BJ (cell line): ENCODE measurements at places on chromosomes 2 and 18.

DNA sequence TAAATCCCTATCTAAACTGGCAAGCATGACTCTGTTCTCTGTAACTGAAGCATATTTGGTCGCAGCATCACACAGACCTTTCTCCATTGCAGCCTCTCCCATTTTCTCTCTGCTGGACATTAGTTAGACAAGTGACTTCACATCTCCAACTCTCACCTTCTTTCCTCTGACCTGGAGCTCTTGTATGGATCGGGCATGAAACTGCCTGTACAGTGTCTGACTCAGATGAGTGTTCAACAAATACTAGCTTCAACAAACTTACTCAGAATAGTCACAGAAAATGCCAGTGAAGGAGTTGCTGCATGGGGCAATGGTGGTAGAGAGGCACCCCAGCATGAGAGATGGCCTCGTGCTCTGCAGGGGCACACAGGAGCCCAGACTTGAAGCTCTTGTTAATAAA lies 104.7 kb upstream of the COPS8 start:
- no peak for DNase-seq

- no peak for DNase-seq
Observed at GRCh38 chr18:46070232-46070631, 1.8 kb downstream of the PSTPIP2 start.

DNA sequence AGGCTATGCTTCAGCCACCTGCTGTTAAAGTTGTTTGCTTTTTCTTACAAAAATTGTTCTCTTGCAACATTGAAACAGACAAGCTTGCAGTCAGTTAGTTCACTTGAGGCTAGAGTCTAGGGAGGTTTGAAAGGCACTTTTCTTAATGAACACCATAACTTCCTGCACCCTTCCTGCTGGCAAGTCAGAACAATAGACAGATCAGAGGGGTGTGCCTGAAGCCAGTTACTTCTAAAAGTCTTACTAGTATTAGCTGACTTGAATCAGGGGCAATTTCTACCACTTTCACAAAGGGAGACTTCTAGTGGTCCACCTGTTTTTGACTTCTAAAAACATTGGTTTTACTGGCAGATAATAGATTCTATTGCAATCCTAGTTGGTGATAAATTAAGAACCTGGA lies 367.4 kb upstream of the CDH20 start:
- DNase-seq = no peak

DNA sequence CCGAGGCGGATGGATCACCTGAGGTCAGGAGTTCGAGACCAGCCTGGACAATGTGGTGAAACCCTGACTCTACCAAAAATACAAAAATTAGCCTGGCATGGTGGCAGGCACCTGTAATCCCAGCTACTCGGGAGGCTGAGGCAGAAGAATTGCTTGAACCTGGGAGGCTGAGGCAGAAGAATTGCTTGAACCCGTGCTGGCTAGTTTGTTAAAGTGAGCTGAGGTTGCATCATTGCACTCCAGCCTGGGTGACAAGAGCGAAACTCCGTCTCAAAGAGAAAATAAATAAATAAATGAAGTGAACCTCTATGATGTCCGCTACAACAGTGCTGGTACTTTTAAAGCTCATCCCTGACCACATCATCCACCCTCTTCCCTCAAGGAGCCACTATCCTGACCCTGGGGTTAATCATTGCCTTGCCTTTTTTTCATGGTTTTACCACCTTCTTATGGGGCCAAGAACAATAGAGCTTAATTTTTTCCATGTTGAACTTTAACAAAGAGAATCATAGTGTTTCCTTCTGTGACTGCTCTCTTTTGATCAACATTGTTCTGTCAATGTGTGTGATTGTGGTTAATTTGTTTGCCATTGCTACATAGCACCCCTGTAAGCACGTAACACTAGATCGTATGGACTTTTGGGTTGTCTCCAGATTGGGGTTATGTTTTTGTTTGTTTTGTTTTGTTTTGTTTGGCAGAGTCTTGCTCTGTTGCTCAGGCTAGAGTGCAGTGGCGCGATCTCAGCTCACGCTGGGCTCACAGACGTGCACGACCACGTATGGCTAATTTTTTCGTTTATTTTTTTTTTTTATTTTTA lies 17.1 kb upstream of the ATRAID start:
- no peak for DNase-seq

DNA sequence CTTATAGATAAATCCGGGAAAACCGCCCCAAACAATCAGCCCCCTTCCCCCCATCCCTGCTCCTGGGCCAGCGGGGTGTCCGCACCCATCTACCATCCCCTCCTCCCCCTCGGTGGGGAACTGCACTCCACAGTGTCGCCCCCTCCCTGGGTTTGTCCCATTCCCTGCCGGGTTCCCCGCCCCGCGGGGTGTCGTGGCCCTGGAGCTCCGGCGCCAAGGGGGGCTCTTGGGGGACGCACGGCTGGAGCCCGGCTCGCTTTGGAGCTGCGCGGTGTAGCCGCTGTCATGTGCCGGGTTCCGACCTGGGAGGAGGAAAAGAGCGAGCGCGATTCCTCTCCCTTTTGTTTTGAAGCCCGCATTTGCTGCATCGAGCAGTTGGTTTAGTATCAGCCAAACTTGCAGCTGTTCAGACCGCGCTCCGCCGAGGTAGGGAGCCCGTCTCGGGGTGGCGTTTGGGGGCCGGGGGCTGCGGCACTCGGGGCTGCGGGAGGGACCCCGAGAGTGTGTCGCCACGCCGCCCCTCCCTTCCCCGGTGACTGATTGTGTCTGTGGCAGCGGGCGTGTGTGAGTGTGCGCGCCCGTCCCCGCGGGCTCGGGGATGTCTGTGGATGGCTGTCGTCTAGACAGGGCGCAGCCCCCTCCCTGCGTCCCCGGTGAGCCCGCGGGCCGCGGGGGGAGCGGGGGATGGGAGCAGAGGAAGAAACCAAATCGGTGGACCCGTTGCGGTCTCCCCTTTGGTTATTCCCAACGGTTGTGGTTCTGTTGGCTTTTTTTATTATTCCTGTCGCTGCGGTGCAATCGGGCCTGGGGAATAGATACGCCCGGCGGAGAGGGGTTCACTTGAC lies 797 bp downstream of the CTIF start:
- no peak for DNase-seq
